ENCODE measurements at places on chromosomes 4 and X.

GRCh38 chr4:169259271-169259670 is 11.5 kb downstream of the SH3RF1 start:
- no peak for DNase-seq

GRCh38 chr4:86043755-86044592 is 315.9 kb downstream of the MAPK10 start:
- no peak for DNase-seq

- DNase-seq = no peak
These were observed 37.9 kb upstream of the FSTL5 start for GRCh38 chr4:162201673-162202072.

GRCh38 chr4:59973492-59973891 is 1226.6 kb upstream of the ADGRL3 start:
- no peak for DNase-seq

GRCh38 chrX:119698845-119699244 is 5.9 kb upstream of the SEPTIN6 start:
- DNase-seq = no peak

- peak; percentile 46 for DNase-seq
These were observed 793 bp downstream of the ARSJ start for GRCh38 chr4:113978561-113979147.

- DNase-seq = no peak
These were observed 4.4 kb upstream of the CPZ start for GRCh38 chr4:8588196-8588470.

DNA sequence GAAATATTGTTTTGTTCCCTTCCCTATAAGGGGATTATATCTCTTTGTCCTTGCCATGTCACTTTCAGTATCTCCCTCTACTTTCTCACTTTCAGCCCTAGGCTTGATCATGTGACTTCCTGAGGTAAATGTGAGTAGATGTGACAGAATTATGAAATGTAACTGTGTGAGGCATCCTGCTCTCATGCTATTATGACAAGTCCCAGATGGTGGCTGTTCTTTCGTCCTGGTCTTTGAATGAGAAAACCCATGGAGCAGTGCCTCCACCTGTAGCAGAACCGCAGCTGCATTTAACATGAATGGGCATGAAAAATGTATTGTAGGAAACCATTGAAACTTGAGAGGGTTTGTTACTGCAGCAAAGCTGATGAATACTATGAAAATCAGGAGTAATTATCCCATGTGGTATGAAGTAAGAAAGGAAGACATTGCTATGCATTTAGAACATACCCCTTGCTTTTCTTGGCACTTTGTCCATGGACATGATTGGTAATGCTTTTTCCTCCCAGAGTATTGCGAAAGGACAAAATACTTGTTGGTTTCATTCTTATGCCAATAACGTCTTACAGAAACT is 202.2 kb upstream of the GPRIN3 start:
- DNase-seq = no peak

DNA sequence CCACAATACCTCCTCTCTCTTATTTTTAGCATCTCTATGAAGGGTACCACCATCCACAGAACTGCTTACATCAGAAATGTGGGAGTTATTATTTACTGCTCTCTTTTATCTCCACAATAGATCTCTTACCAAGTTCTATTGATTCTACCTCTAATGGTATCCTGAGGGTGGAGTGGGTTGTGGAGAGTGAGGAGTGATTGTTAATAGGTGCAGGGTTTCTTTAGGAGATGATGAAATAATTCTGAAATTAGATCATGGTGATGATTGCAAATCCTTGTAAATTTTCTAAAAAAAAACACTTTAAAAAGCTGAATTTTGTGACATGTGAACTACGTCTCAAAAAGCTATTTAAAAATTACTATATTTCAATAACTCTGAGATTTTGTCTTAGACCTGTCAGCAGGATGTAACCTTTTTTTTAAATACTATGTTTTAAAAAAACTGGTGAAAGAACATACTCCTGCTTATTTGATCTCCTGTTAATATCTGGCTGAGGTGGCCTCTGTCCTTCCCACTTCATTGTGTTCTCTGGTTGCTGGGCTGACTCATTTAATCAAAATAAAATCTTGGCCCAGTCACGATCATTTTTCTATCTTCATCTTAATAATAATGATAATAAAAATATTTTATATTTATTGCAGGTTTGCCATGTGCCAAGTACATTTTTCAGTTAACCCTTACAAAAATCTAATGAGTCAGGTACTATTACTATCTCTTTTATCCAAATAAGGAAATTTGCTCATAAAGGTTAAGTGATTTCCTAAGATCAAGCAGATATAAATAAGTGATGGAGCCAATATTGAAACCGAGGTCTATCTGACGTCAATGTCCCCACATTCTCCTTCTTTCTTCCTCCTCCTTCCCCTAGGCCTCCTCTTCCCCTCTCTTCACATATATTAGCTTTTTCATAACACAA is 73.5 kb downstream of the GLUD2 start:
- no peak for DNase-seq

- no peak for DNase-seq
These were observed 63.3 kb downstream of the DCAF8L1 start for GRCh38 chrX:27917713-27918500.

GRCh38 chr4:41534404-41534803 is 3.6 kb upstream of the LIMCH1 start:
- no peak for DNase-seq
